ENCODE measurements at places on chromosomes 12 and 14.

DNA sequence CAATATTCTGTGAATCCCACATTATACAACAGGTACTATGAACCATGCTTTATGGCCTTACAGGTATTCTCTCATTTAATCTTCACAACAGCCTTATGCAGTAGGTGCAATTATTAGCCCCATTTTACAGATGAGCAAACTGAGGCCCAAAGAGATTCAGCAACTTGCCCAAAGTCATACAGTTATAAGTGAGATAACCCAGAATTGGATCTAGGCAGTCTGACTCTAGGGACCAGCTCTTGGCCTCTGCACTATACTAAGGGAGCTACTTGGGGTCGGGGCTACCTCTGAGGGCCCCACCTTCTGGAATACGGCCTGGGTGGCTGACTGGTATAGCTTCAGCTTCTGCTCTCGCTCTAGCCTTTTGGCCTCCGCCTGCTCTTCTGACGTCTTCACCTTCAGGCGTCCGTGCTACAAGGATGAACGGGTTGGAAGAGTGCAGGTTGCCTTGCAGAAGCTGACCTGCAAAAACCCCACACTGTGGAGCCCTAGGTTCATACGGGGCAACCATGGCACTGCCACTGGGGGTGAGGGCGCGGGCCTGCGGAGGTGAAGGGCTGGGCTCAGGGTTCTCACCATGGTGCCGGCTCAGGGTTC lies 762 bp downstream of the RABGGTA start:
- no peak for DNase-seq

- no peak for DNase-seq
These were observed 18.1 kb downstream of the KRT85 start for GRCh38 chr12:52349196-52349595.

GRCh38 chr14:61151251-61151650 lies 129.9 kb downstream of the TMEM30B start:
- DNase-seq: no peak

DNA sequence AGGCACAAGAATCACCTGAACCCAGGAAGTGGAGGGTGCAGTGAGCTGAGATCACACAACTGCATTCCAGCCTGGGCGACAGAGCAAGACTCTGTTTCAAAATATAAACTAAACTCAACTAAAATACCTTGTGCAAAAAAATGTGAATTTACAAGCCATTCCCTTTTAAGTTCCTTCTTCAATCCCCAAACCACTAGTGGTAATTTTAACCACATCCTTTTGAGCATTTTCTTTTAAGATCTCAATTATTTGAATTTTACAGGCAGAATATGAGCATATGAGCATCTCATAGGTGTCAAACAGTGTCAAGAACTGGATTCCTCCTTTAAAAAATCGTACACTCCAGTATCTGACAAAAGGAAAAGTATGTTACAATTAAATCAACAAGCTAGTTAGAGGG lies 57.0 kb upstream of the NPFF start:
- no peak for DNase-seq

DNA sequence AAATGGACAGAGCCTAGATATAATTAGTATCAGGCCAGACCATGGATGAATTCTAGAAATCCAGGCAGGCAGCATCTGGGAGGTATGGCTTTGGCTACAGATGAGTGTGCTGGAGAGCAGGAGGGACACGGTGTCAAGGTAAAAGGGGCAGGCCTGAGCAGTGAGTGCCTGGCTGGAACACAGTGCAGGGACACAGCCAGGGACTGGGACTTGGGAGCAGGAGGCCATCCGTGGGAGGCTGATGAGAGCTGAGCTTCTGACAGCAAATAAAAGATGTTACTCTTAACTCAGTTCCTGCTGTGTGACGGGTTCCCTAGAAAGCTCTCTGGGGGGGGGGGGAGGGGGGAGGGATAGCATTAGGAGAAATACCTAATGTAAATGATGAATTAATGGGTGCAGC lies 13.6 kb upstream of the LGALS3 start:
- DNase-seq: no peak

- DNase-seq: peak; percentile 69
These were observed 7.1 kb upstream of the MRPL52 start for GRCh38 chr14:22822571-22823098.

DNA sequence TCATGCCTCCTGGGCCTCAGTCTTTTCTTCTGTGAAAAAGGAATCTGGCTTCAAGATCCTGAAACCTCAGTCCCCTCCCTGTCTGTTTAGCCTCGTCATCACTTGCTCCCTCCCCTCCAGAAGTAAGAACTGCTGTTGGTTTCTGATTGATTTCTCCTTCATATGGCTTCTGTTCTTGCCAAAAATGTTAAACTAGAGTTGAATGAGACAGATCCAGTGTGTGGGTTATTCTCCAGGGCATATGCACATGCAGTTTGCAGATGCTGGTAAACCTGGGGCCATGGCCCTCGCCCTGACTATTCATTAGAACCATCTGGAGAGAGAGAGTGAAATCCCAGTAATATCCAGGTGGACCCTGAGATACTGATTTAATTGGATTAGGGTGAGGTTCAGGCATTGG lies 175.1 kb downstream of the TMEM132C start:
- no peak for DNase-seq

GRCh38 chr12:16012117-16012516 lies 101.0 kb downstream of the DERA start:
- no peak for DNase-seq

DNA sequence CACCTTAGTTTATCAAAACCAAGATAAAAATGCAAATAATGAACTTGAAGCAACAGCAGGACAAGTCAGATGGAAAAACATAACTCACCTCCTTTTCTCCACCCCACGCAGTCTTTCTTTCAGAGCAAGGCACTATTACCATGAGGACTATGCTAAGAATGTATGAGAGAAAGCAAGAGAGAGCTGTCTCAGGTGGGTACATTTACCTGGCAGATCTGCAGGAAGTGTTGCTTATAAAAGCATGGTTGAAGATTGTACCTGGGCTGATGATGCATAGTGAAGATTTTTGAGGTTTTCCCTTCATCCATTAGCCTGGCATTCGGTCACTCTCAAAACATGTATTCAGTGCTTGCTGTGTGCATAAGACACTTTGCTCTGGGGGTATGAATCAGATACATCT lies 68.8 kb upstream of the IFNG-AS1 start:
- DNase-seq: no peak

GRCh38 chr12:73277971-73278370 lies 1005.8 kb downstream of the TRHDE start:
- no peak for DNase-seq

DNA sequence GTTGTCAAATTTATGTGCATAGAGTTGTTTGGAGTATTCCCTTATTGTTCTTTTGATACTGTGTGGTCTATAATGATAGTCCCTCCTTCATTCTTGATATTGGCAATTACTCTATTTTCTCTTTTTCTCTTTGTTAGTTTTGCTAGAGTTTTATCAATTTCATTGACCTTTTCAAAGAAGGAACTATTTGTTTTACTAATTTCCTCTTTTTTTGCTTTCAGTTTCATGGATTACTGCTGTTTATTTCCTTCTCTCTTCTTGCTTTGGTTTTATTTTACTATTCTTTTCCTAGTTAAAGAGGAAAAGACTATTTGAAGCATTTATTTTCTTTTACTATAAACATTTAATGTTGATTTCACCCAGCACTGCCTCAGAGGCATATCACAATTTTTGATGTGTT lies 250.9 kb upstream of the PELI2 start:
- DNase-seq: peak; percentile 20

GRCh38 chr12:108616941-108617858 lies 16.5 kb downstream of the SELPLG start:
- peak; percentile 93 for DNase-seq

GRCh38 chr12:79406993-79407392 lies 283.8 kb downstream of the PAWR start:
- no peak for DNase-seq

DNA sequence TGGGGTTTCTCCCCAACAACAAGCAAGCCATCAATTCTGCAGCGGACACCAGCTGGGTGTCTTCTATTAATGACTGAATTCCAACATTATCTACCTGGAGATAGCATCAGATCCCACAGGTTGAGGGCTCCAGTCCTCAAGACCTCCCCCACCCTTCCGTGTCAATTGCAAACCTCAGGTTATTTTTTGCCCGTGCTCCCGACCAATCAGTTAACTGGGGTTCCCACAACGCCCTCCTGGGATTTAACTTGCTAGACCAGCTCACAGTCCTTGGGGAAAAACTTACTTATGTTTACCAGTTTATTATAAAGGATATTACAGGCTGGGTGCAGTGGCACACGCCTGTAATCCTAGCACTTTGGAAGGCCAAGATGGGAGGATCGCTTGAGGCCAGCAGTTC lies 9.7 kb downstream of the DICER1 start:
- no peak for DNase-seq

DNA sequence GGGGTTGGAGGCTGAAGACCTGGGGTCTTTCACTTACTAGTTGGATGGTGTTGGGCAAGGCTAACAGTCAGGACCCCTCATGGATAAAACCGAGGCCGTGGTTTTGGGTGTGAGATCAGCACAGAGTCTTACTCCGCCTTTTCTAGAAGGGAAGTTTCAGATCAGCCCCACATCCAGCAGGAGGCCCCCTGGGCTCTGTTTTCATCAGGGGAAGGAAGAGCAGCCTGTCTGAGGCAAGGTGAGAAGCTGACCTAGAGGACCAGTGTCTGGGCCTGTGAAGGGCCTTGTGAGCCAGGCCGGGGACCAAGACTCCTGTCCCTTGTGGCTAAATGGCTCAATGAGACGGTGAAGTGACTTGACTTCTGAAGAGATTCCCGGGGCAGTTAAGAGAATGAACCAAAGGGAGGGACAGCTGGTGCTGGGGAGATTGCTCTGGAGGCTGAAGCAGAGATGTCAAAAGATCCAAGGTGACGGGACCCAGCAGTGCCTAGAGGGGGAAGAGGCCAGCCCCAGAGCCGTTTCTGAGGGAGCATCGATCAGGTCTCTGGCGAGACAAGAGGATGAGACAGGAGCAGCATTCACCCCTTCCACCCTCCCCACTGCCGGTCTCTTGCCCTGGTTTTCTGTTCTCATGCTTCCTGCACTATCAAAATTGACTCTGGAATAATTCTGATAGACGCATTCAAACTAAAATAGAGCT lies 40.1 kb upstream of the TSPAN9 start:
- DNase-seq: no peak

DNA sequence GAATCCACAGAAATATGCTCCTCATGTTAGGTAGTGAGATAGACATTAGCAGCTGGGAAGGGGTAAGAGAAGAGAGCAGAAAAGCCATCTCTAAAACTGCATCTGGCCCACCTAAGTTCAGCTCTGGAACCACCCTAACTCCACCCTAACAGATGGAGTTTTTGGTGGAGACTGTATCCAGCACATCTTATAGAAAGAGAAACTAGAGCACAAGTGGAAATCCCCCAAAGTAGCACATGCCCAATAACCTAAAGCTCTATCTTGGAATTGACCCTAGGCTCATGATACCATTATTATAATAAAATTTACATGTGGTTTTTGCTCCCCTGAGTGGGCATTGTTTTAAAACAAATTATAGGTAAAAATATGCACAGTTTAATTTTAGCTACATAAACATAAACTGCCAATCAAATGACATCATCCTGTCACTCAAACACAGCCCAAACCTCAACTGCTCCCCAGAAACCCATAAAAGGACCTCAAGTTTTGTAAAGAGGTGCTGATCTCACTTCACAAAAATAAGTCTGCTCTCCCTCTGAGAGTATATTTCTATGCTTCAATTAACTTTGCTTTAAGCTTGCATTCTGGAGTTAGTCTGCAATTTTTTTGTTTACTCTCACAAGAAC lies 206.4 kb downstream of the PIK3C2G start:
- no peak for DNase-seq

- DNase-seq: peak; percentile 93
These were observed 9.7 kb upstream of the RIN3 start for GRCh38 chr14:92503756-92504491.

DNA sequence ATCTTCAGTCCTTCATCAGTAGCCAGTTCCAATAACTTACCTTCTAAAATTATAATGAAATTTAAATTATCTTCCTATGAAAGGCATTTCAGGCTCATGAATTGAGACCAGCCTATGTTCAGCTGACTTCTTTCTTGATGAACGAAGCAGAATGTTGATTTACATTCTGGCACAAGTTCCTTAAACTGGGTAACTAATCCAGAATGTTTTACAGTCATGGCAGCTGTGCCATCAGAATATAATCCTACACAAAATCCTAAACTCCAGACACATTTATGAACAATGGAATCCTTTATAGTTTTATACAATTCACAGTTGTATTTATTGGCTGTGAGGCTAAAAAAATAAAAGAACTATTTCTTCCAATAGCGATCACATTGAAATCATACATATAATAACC lies 97.3 kb upstream of the CPM start:
- no peak for DNase-seq

DNA sequence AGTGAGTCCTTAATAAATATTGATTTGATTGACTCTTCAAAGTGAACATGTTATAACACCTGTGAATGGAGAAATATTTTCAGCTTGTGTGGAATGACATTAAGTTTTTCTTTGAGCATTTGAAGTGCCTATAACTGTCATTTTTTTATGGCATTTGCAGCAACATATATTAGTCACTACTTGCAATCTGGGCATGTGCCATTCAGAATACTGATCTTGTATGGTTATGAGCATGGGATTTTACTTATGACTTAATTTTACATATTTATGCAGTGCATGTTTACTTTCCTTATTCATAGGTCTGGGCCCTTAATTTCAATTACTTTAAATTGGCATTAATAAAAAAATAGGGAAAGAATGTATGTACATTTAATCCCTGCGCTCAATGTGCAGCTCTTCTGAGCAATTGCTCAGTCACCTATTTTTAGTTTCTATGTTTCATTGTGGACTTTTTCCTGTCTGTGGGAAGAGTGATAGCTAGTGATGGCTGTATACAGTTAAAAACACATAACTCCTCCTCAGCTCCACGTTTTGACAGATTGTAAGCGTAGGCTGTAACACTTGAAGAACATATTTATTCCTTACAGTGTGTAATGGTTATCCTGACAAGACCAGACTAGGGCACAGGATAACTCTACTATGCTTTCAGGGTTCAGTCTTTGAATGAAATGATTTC lies 339.6 kb downstream of the SNAPC1 start:
- DNase-seq: no peak

DNA sequence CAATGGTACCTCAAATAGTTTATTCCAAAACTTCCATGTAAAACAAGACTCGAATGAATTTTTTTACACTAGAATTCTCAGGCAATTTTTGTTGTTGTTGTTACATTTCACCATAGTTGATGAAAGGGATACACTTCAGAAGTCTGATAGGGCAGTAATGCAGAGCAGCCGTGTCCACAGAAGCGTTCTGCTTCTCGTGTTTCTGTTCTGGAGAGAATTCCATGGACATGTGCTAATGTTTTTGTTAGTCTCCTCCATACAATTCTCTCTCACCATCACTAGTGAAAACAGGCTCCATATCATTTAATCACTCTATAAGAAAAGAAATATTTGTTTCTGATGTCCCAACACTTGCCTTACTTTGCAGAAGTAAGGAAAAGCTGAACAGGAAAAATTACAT lies 606.1 kb downstream of the SLC16A7 start:
- DNase-seq: no peak

DNA sequence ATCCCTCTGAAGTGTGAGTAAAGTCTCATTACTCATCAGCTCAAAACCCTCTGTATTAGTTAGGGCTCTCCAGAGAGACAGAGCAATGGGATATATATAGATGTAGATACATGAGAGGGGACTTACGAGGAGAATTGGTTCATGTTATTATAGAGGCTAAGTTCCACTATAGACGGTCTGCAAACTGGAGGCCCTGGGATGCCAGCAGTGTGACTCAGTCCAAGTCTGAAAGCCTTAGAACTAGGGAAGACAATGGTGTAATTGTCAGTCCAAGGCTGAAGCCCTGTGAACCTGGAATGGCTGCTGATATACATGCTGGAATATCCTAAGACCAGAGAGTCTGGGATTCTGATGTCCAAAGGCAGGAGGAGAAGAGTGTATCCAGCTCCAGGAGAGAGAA lies 57.3 kb upstream of the CEP83 start:
- no peak for DNase-seq

GRCh38 chr12:88108021-88108420 lies 33.9 kb downstream of the CEP290 start:
- no peak for DNase-seq

All from inflammatory macrophage treated with lipopolysaccharide for 1 hour (primary cell).